Fibroblast of skin of back (primary cell): ENCODE measurements at places on chromosomes 3 and 15.

DNA sequence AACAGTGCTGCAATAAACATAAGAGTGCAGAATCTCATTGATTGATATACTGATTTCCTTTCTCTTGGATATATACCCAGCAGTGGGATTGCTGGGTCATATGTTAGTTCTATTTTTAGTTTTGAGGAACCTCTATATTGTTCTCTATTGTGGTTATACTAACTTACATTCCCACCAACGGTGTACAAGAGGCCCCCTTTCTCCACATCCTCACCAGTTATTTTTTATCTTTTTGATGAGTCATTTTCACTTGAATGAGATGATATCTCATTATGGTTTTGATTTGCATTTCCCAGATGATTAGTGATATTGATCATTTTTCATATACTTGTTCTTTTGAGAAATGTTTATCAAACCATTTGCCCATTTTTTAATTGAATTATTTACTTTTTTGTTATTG lies 12.4 kb upstream of the IREB2 start:
- no peak for DNase-seq

DNA sequence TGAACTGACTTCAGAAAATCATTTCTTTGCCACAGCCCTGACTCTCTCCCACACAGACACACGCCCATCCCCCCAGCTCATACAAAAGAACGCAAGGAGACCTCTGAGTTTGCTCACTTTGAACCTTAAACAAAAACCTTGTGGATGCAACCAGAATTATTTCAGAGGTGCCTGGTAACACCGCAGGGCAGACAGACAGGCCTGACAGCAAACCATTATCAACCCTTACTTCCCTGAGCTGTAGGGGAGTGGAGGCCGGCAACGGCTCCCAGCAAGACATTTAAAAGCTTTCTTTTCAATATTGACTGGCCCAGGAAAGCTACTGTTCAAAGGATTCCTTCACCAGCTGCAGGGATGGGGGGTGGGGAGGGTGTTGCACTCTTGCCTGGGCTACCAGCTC lies 2.0 kb upstream of the EFCC1 start:
- no peak for DNase-seq

GRCh38 chr3:74127256-74127655 lies 487.2 kb downstream of the CNTN3 start:
- DNase-seq: no peak

GRCh38 chr15:69973102-69973714 lies 124.5 kb downstream of the TLE3 start:
- DNase-seq: peak; percentile 58

DNA sequence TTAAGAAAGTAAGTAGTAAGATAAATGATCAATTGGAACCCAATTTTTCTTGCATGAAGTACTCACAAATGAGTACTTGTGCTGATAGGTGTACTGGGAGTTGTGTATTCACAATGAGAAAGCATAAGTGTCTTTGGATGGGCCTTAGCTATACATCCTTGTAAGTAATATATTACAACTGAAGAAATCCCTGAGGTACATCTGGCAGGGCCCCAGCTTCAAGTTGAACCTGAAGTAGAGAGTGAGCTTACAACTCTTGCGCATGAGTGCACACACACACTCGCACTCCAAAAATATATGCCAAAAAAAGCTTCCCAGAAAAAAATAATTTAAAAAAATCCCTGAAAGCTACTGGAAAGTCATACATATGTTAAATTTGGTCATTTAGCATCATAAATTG lies 222.5 kb downstream of the ROBO2 start:
- DNase-seq: no peak

- DNase-seq: no peak
Measured at GRCh38 chr3:73451301-73451944, 173.3 kb downstream of the PDZRN3 start.

- DNase-seq: no peak
Measured at GRCh38 chr3:127902486-127902885, 12.5 kb upstream of the KBTBD12 start.

GRCh38 chr15:65762914-65763787 lies 28.9 kb downstream of the DENND4A start:
- no peak for DNase-seq

- peak; percentile 72 for DNase-seq
Measured at GRCh38 chr3:66797889-66798560, 200.1 kb upstream of the KBTBD8 start.

GRCh38 chr3:138781012-138781470 lies 53.7 kb downstream of the PIK3CB start:
- no peak for DNase-seq

- DNase-seq: peak; percentile 78
Measured at GRCh38 chr3:160616716-160617115, 51.3 kb upstream of the KPNA4 start.

DNA sequence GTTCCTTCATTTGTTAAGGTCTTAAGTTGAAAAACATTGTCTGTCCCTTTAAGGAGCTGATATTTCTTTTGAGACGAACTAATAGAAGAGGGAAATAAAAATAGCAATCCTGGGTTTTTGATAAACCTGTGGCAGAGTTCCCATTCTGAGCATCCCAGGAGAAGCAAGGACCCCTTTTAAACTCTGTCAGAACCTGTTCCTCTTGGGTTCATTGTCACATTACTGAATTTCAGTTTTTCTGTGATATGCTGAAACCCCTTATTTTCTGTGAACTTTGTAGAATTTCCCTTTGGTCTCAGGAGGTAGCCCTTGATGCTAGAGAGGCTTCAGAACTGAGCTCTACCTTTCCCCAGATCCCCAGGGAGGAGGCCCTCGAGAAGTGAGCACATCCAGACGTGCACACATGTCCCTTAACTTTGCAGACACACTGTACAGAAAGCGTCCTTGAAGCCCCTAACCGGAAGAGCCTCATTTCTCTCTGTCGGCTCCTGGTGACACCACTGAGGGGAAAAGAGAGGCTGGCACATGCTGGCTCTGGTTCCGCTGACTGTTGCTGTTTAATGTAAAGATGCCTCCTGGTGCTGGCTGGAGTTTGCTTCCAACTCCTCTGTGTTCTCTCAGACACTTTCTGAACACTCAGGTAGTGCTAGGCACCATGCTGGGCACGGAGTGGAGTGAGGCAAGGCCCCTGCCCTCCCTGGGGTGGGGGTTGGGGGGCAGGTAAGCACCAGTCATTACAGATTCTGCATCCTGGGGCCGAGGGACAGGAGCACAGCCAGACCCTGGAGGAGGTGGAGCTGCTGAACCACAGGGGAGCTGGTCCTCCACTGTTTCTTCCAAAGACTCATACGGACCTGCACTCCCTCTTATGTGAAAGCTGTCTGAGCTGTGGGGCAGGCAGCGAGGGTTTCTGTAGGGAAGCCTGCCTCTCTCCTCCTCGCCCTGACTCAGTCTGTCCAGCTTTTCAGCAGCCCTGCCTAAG lies 77.5 kb downstream of the CHDH start:
- no peak for DNase-seq

DNA sequence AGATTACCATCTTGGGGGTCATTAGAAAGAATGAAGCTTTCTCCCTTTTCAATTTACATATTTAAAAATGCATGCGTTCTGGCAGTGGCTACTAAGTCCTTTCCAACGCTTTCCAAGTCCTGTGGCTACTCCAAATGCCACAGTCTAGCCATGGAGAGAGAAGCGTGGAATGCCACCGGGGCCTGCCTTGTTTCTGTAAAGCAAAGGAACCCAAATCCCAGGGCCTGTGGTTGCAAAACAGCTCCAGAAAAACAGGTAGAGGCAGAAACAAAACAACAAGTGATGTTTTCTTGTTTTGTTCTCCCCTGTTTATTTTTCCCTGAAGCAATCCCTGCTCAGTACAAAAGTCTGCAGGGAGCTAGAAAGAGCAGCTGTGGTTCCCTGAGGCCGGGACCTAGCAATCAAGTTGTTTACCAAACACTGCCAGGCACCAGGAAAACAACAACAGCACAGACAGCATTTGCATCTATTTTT lies 85.5 kb downstream of the FOXP1 start:
- DNase-seq: no peak

- no peak for DNase-seq
Measured at GRCh38 chr3:131739211-131739610, 236.4 kb upstream of the MRPL3 start.

GRCh38 chr15:65211482-65211982 lies 259 bp upstream of the CILP start:
- peak; percentile 50 for DNase-seq

DNA sequence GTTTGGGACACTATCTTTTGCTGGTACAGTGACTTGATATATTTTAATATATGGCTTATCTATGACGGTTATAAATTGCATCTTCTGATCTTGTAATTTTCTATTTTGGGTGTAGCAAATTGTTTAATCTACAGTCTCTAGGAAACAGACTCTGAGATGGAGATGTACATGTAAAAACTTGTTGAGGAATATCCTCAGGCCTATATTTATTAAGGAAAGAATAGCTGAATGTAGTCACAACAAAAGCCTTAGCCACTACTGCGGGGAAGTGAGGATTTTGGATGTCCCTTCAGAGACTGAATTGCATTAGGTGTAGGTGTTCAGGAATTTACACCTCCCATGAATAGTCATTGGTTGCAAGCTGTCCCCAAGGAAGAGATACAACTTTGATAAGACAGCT lies 13.8 kb upstream of the OR5K3 start:
- no peak for DNase-seq

GRCh38 chr3:97823046-97824004 lies 1.5 kb downstream of the CRYBG3 start:
- DNase-seq: peak; percentile 14

DNA sequence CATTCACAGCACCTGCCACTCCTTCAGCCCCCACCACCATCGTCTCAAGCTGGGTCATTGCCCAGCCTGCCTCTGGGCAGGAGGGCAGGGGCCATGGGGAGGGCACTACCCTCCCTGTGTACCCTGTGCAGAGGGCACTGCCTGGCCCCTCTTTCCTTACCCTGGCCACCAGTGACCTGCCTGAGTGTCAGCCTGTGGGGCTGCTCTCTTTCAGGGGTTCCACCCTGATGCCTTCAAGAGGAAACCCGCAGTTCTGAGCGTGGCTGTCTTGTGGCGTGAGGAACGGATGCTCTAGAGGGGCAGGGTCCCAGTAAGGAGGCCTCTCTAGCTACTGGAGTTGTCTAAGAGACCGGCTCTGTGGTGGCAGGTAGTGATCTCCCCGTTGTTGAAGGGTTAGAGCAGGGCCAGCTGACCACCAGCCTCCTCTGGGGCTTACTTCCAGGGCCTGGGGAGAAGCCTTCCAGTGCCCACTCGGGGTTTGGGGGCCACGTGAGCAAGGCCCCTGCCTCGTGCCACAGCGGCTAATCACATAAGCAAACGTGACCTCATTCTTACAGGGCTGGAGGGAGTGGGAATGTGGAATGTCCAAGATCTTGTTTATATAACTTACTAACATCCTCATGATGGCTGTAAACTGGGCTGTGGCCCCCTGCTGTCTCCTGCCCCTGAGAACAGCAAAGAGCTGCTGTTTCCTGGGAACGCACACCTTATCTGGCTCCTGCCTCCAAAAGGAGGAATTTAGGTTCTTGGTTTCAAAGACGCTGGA lies 31.4 kb upstream of the SEC13 start:
- DNase-seq: peak; percentile 94

- peak; percentile 62 for DNase-seq
Measured at GRCh38 chr3:58639001-58639400, 27.6 kb downstream of the FAM3D start.

- DNase-seq: no peak
Measured at GRCh38 chr15:98951493-98952320, 55.9 kb downstream of the PGPEP1L start.

DNA sequence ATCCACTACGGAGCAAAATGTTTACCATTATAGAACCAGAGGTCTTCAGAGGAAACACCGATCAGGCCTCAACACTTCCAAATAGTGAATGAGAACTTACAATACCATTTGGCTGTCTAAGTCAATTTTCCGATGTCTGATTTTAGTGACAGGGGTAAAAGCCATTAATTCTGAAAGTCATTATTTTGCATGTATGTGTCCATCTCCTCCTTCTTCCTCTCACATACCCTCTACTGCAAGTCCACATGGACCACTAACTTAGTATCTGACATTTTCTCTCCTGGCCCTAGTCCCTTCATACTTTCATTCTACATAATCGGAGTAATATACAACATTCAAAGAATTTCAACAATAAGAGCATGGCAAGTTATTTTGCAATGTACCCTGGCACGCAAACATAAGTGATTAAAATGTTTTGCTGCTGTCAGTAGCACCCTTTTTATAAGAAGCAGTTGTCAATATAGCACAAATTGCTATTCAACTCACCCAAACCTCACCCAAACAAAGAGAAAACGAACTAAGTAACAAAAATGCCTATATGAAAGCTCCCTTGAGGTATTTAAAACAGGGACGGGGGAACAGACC lies 1.9 kb downstream of the TOP2B start:
- peak; percentile 6 for DNase-seq

- DNase-seq: no peak
Measured at GRCh38 chr3:15769256-15769915, 28.4 kb downstream of the ANKRD28 start.

- no peak for DNase-seq
Measured at GRCh38 chr15:94182883-94183282, 48.5 kb upstream of the MCTP2 start.

- peak; percentile 29 for DNase-seq
Measured at GRCh38 chr3:190224863-190225692, 97.2 kb downstream of the CLDN1 start.

- DNase-seq: no peak
Measured at GRCh38 chr15:38021259-38021658, 86.8 kb downstream of the TMCO5A start.

GRCh38 chr15:101232677-101233076 lies 19.2 kb downstream of the CHSY1 start:
- no peak for DNase-seq

- no peak for DNase-seq
Measured at GRCh38 chr3:195395208-195395816, 47.5 kb downstream of the ACAP2 start.

DNA sequence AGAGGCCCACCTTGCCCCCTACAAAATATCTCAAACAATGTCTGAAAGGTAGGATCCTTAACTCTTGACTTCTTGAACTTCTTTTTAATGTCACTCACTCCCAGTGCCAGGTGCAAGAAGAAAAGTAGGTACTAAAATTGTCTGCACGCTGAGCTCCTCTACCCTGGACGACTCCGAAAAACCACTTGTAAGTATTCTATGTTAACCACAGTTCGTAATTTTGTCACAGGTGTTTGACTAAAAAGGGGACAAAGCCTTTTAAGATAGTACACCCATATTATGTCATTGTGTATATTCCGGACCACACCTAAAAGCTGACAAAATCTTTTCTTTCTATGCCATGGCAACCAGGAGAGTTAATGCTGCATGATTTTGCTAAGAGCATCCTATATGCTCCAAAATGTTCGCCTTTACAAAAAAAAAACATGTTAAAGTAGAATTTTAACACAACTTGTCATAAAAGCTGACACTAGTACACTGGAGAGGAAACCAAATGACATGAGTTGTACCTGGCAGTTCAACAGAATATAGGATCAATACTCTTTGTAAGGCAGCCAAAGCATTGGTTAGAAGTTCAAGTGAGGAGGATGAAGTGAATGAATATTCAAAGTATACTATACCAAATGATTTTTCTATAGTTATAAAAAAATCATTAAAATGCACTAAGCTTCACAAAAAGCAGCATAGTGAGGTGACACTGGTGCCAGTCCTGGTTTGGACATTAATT lies 210.5 kb downstream of the FOXP1 start:
- DNase-seq: no peak

DNA sequence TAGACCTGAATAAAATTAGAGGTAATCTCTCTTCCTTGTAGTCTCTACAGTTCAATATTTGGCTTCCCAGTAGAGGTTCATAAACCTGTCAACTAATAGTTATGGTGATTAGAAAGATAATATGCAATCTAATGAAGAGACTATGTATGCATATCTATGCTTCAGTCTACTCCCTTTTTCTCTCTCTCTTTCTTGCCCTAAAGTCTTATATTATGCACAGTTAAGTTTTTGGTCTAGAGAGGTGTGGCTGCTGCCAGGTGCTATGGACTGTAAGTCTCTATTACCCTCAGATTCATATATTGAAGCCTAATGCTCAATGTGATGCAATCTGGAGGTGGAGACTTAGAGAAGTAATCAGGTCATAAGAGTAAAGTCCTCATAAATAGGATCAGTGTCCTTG lies 413.7 kb downstream of the FGF12 start:
- DNase-seq: no peak
